ENCODE measurements at places on chromosomes 6 and 20.

DNA sequence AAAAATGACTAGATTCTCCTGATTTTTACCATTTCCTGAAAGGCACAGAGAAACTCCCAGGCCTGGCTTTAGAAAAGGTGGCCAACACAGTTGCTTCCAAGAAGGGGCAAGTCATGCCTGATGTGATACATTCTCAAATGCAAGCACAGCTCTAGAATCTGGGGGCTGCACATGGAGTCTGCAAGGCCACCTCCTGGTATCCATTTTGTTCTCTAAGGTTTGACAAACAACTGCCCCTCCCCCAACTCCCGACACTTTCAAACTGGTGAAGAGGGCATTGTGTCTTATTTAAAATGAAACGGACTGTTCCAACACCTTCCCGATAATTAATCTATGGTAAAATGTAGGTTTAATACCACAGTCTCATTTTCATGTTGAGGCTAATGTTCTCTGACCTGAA, 220.2 kb upstream of the CEP162 start:
- no peak for DNase-seq

GRCh38 chr20:5535125-5535756, 215.0 kb upstream of the SHLD1 start:
- no peak for DNase-seq

- no peak for DNase-seq
Observed at GRCh38 chr6:94300424-94301144, 881.2 kb upstream of the EPHA7 start.

- no peak for DNase-seq
Observed at GRCh38 chr20:19493794-19494495, 264.1 kb upstream of the RIN2 start.

DNA sequence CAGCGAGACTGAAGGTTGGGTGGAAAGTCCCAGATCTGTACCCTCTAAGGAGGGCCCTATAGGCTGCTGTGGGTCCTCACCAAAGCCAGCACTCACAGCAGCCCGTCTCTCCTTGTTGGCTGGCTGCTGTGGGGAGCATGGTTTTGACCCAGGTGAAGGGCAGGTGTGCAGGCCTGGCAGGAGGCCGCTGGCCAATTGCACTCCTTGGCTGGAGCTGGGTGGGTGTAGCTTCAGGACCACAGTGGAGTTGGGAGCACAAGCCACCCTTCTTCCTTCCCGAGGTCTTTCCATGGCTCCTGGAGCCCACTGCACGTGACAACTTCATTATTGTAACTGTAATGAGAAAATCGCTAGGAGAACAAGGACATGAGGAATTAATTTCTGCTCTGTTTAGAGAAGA, 287.7 kb upstream of the FOXQ1 start:
- no peak for DNase-seq

DNA sequence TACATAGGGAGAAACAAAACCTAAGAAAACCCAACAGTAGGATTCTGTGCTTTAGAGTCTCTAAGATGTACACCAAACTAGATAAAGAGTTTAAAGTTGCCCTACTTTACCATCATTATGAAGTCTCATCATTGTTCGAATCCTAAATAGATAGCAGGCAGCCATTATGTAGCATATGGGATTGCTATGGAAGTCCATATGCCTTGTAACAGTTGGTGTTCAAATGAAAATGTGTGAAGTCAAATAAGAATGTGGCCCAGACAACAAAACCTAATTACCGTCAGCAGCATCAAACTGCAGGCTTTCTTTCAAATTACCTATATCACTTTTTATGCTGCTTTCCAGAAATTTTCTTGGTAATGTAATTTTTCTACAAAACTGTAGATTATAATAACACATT, 1380.1 kb downstream of the GRIK2 start:
- DNase-seq = no peak

GRCh38 chr20:1299522-1299921, 29.4 kb downstream of the SDCBP2 start:
- DNase-seq = peak; percentile 37

GRCh38 chr6:74720923-74721322, 484.9 kb downstream of the COL12A1 start:
- DNase-seq = no peak

- DNase-seq = no peak
Observed at GRCh38 chr6:66662196-66662595, 955.2 kb upstream of the EYS start.

DNA sequence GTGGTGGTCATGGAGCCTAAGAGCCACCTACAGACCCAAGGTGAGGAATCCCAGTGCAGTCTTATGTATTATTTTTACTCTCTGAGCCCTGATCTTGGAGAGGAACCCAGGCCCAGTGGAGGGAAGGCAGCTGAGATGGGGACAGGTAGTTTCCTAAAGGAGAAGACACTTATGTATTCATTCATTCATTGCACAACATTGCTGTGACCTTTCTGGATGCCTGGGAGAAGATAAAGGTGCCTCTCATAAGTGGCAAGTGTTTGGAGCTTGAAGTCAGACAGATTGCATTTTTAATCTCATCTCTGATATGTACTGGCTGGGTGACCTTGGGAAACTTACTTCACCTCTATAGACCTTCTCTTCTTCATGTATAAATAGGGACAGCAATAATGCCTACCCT, 111.1 kb downstream of the CEBPB start:
- no peak for DNase-seq

- no peak for DNase-seq
Observed at GRCh38 chr20:7406671-7407070, 533.6 kb downstream of the HAO1 start.

DNA sequence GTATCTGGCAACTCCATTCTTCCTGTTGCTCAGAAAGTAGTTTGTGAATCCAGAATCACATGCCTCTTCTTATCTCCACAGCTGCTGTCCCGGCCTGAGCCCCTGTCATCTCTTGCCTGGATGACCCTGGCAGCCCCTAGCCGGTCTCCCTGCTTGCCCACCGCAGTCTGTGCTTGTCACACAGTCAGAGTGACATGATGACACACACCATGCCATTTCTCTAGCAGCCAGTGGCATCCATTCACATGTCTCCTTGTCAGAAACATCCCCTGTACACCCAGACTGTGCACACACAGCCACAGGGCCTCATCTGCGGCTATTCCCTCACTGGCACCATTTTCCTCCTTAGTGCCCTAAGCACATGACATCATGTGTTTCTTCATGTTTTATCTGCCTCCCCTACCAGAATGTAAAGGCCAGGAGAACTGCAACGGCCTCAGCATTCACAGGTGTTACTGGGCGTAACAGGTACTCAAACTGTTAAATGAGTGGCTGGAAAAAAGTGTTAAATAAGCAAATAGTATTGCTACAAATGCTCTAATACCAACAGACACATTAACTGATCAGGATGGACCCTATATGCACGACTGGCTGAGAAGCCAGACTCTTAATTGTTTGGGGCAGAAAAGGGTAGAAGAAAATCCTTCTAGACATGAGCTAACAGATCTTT, 9.6 kb downstream of the ABHD12 start:
- no peak for DNase-seq

DNA sequence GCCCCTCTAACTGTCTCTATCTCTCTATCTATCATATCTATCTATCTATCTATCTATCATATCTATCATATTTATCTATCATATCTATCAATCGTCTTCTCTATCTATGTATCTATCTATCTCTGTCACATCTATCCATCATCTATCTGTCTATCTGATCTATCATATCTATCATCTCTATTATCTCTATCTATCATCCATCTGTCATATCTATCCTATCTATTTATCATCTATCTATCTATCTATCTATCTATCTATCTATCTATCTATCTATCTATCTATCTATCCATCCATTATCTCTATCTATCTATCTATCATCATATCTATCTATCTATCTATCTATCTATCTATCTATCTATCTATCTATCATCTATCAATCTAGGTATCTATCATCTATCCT, 638.0 kb downstream of the DHX35 start:
- DNase-seq = no peak

DNA sequence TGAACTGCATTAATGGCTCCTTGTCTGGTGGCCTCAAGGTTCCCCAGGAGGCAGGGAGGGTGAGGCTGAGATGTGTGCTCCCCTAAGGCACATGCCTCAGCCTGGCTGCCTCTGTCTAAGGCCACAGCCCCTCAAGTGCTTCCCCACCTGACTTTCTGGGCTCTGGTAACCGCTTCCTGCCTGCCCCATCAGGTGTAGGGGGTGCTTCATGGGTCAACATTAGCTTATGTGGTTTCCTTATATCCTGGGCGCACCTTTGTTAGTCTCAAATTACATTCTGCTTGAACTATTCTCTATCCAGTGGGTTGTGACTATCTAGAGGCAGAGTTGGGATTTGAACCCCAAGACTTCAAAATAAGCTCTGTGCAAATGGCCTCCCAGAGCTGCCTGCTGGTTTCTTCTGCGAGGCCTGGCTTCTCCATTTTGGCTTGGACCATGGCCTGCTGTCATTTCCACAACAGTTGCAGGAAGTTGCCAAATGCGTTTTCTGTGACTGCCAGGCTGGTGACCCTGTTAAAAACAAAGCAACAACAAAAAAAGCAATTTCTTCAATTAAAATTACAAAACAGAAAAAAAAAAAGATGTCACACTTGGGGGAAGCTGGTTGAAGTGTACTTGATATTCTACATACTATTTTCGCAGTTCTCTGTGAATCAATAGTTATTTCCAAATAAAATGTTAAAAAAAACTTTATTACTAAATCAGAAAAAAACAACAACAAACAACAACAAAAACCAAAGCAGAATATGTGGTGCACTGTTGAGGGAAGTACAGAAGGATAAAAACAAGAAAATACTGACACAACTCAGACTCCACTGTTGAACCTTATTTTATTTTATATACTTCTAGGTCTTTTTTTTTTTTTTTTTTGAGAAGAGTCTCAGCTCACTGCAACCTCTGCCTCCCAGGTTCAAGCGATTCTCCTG, 20.0 kb upstream of the ZNFX1 start:
- DNase-seq = no peak

GRCh38 chr6:167094436-167094819, 28.5 kb upstream of the CCR6 start:
- DNase-seq = no peak

DNA sequence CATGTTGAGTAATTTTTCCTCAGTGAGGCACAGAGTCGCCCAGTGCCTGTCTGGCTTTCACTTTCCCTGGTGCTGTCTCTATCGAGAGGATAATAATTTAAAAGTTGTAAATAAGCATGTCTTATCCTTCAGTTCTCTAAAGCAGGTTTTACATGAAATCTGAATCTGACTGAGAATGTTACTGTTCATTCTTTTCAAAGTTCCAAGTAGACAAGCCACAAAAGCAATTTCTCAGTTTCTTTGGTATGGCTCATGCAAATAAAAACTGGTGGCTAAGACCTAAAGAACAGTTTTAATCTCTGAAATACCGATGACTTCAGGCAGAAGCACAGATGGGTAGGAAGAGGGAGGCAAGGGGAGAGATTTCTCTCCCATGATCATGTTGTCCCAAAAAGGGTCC, 87.6 kb upstream of the GCM1 start:
- DNase-seq = no peak

- no peak for DNase-seq
Observed at GRCh38 chr6:170165471-170166117, 125.3 kb downstream of the DLL1 start.

- peak; percentile 60 for DNase-seq
Observed at GRCh38 chr6:28218312-28219248, 6.5 kb upstream of the ZSCAN9 start.

GRCh38 chr6:157143890-157144798, 179.2 kb downstream of the TMEM242 start:
- DNase-seq = no peak

DNA sequence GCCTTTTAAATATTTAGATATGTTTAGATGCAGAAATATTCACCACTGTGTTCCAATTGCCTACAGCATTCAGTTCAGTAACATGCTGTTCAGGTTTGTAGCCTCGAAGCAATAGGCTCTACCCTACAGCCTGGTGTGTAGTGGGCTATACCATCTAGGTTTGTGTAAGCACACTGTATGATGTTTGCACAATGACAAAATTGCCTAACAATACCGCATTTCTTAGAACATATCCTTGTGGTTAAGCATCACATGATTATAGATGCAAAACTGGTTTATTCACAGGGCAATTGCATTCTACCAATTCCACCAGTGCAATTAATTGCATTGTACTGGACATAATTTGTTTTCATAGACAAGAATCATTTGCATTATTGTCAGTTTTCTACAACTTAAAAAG, 7.9 kb upstream of the SLC22A16 start:
- DNase-seq = no peak

- no peak for DNase-seq
Observed at GRCh38 chr6:119027465-119027864, 51.0 kb downstream of the FAM184A start.

DNA sequence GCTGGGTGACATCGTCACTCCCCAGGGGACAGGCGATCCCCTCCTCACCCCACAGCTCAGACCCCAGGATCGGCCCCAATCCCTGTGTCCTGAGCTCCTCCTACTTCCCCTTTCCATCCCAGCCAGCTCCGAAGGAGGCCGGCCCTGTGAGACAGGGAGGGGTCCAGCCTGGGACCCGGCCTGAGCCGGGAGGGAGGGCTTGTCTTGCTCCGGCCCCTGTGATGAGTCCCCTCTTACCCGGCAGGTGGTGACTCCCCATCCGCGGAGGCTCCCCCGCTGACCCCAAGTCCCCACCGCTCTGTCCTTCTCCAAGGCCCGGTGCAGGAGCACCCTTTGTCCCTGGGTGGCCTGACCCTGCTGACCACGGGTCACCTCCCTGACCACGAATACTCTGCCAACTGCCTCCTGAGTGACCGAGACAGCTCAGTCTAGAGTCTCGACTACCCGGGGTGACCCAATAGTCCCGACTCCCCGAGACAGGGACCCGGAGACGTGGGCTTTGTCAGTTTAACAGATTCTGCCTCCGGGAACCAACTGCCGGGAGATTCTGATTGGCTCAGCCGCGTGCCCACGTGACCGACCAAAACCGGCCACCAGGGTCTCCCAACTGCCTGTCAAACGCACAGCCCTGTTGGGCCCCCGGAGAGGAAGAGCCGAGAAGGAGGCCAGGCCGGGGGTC, 187.4 kb upstream of the PROKR2 start:
- no peak for DNase-seq
